GM23248 (cell line): ENCODE measurements at places on chromosomes 11 and 22.

DNA sequence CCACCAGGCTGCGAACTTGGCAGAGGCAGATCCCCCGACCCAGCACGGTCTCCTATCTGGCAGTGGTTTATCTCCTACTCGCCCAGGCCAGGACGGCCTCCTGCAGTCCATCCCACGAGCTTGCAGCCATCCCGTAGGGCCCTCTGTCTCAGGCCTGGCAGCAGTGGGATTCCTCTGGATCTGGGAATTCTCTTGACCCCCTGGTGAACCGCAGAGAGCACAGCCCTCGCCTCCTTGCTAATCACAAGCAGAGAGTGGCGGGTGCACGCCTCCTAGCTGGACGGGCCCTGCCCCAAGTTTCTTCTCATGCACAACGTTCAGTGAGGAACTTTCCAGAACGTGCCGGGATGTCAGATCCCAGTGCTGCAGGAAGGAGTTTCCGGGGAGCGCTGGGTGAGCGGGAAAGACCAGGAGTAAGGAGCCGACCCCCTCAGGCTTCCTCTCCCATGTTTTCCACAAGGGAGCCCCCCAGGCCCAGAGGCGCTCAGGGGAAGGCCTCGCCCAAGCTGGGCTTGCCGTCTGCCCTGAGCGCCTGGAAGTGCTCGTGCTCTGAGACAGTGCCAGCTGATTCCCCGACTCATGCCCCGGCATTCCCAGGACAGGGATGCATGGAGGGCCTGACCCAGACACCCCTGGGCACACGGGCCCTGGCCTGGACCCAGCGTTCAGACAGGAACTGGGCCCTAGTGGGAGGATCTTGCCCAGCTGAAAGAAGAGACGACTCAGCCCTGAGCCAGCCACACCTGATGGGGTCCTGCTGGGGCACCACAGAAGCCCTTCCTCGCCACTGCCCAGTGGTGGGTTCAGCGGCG, 24.6 kb downstream of the IGF2 start:
- DNase-seq = no peak

DNA sequence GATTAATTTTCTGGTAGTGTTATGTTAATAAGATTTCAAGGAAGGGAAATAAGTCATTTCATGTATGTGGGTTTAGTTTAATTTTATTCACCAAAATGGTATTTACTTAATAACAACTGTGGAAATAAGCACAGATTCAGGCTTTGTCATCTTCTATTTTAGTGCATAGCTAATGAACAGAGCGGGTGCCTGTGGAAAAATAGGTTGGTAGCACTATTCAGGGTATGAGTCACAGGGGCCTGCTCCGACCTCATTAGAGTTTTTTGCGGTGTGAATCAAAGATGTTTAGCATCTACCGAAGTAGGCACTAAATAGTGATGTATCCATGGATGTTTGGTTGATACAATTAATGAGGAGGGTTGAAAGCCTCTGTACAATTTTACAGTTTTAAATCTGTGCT, 78.2 kb downstream of the FAT3 start:
- peak; percentile 77 for DNase-seq

GRCh38 chr11:121024989-121025388, 1.1 kb downstream of the TBCEL start:
- DNase-seq = peak; percentile 83

DNA sequence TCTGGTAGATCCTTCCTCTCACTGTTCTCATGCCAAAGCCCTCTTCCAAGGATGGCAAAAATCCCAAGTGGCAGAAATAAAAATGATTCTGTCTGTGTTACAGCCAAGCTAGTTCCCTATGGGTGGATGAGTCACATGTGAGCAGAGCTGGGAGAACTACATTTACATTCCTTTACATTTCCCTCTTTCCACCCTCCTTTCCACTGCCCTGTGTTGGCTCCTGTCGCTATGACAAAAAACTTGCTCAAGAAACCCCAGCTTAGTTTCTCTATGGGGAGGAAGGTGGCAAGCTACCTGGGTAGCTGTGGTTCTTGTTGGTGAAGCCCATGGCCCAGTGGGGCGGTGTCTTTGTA, 10.2 kb upstream of the DDB2 start:
- DNase-seq = peak; percentile 81

DNA sequence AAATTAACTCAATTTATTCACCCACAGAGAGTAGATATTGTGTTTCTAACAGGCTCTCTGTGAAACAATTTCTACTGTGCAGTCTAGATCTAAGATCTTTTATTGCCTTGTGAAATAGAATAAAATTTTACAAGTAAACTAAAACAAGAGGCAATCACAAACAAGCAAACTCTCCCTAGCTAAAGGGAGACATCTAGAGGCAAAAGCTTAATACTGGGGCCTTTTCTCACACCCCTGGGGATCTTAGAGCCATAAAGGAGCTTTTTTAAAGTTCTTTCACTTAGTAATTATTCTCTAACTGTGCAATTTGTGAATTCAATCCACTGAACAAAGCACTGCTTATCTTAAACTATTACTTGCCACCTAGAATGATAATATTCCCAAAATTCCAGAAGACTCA, 19.7 kb downstream of the ALG9 start:
- DNase-seq = peak; percentile 54

DNA sequence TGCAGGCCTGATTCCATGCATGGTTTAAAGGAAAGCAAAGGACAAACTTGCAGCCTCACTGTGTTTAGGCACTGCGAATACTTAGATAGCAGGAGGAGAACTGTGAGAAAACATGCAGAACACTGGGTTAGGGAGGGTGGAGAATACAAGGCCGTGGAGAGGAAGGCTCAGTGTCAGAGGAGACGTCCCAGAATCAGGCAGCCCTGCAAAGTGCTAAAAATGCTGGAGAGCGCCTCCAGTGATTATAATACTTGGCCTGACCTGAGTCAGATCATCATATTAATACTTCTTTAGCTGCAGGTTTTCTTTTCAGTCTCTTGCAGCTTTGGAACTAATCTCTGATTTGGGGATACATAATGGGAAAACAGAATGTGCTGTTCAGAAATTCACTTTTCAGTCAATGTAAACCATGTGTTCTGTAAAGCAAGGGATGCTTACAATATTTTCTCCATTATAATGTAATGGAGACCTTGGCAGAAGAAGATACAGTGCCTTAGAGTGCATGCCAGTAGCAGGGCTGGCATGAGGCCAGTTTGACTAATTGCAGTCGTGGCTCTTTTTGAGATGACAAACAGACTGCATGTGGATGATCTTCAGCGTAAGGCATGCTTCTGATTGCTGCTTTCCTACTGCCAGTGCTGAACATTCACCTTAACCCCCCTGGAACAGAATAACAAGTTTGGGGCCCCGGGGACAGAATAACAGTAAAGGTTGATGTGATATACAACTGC, 16.8 kb downstream of the EXT2 start:
- peak; percentile 88 for DNase-seq

DNA sequence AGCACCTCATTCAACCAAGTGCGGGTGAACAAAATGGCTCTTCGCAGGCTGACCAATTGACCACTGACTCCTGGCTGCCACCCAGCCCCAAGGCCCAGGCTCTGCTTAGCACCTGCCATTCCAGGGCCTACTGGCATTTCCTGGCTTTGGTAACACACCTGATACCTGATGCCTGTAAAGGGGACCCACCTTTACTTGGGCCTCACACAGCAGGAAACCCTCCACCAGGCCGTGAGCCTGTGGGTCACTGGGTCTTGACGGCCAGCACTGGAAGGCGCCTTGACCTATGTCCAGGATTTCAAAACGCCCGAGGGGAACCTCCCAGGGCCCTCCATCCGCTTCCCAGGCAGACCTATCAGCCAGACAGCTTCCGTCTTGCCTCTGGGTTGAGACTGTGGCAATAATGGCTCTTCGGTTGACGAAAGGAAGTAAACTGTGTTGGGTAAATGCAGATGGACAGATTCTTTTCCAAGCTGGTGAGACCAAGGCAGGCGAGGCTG, 16.8 kb upstream of the TMEM184B start:
- DNase-seq = no peak

DNA sequence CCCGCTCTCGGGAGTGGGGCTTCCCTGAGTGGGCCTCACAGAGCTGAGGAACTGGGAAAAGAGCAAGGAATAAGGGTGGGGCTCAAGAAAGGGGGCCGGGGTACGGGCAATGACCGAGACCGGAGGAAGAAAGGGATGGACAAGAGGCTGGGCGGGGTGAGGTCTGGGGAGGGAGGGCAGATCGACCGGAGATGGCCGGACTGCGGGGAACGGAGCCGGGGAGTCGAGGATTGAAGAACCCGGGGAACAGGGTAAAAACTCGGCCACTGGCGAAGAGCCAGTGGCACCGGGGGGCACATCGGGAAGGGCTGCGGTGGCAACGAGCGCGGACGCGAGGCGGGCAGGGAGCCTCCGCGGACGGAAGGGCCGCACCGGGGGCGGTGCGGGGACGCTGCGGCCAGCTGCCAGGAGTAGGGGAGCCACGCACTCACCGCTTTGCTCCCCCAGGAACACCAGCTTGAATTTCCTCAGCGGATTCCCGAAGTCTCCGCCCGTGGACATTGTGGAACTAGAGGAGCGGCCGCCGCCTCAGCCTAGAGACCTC, 667 bp downstream of the RAB6A start:
- peak; percentile 71 for DNase-seq

DNA sequence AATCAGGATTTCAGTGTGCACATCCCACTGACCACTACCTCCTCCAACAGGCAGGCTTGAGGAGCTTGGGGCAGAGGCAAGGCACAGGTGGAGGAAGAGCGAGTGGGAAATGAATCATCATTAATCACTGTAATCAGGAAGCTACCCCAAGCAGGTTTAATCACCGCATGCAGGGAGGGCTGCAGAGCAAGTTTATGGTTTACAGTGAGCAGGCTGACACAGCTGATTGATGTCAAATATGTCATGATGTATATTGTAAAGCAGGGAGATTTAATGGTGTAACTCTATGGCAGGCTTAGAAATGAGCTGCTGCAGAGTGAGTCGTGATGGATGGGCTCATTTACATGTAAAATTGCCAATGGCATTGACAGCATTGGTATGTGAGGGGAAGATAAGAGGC, 441.0 kb downstream of the NTM start:
- no peak for DNase-seq

- no peak for DNase-seq
These were observed 25.4 kb upstream of the FXYD2 start for GRCh38 chr11:117849781-117850414.

DNA sequence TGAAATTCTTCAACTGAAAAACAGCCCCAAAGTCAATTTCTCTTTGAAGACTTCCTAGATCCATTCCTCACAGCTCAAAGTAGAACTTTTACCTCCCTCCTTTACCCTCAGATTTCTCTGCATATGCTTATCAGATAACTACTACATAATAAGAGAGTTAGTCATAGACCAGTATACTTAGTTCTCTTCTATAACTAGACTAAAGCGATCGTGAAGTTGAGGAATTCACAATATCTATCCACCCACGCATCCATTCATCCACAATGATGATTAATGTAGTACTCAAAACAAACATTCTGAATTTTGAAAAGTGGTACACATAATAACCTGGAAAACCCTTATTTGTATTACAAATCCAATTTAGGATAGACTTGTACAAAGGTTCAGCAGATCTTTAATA, 800.9 kb upstream of the TENM4 start:
- no peak for DNase-seq

- no peak for DNase-seq
These were observed 82.3 kb downstream of the TBC1D22A start for GRCh38 chr22:46844606-46845210.

DNA sequence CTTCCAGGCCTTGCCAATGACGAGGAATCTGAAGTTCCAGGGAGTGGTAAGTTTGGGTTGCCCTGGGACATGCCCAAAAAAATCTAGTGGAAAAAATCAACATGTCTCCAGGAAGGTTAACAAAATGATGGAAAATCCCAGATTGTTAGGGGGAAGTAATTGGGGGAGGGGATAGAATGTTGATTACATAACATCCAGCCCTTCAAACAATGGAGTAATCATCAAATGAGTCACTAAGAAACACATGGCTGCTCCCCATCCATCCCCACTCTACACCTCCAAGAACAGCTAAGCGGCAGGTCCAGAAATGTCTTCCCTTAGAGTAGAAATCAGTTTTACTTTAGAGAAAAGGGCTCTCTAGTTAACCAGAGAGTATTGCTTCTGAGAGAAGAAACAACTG, 94.9 kb downstream of the ETS1 start:
- DNase-seq = peak; percentile 69

DNA sequence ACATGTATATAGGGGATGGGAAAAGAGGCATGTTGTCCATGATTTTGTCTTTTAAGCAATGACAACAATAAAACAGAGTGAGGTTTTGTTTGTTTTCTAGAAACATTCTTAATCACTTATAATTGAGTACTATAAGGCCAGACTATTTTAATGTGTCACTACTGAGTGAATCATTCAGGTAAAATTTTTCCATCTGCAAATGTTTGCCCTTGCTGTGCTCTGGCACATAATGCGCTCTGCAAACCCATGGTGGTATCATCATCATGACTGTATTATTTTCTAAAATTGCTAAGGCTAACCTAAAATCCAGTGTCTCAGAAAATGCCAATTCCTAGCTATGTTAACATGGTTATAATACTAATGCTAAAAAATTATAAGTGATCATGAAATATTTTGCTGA, 261.2 kb downstream of the CADM1 start:
- DNase-seq = no peak

- no peak for DNase-seq
These were observed 39.6 kb downstream of the SYT9 start for GRCh38 chr11:7291100-7291829.

DNA sequence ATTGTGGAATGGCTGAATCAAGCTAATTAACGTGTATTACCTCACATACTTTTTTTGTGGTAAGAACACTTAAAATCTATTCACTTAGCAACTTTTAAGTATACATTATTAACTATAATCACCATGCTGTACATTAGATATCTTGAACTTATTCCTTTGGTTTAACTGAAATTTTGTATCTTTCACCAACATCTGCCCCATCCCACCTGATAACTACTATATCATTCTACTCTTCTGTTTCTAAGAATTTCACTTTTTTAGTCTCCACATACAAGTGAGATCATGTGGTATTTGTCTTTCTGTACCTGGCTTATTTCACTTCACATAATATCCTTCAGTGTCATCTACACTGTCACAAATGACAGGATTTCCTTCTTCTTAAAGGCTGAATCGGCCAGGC, 17.1 kb upstream of the VWA5A start:
- DNase-seq = no peak

GRCh38 chr11:118791111-118791960, at the start of gene DDX6:
Gene DDX6 (minus strand): TSS chr11:118791164. CDS start chr11:118786251, 4,913 bp downstream.
- peak; percentile 96 for DNase-seq

DNA sequence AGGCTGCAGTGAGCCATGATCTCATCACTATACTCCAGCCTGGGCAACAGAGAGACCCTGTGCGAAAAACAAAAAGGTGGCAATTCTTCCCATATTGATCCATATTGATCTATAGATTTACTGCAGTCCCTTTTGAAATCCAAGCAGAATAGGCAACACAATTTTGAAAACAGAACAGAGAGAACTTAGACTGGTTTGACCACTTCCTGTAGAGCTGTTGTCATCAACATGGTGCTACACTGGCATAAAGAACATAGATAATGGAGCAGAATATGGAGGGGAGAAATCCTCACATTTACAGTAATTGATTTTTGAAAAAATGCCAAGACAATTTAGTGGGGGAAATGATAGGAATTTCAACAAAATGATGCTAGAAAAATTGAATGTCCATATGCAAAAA, 34.1 kb downstream of the GRK3 start:
- DNase-seq = no peak

GRCh38 chr11:73971175-73971719, 11.4 kb downstream of the UCP2 start:
- DNase-seq = no peak
